ENCODE measurements at places on chromosomes 16 and 17.

DNA sequence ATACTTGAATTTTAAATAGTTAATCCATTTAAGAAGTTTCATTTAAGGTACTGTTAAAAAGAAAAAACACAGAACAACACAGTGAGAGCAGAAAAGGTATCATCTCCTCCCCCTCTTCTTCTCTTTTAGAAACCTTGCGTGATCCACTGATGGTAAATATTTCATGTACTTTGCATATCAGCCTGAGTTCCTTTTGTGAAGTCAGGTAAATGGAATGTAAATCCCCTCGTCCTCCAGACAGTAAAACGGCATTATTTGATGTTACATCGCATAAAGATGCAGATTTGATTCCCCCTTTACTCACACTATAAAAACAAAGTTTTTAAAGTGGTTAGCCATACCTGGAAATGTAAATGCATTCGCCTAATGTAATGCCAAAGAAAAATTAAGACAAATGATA is 234.4 kb downstream of the WWOX start:
- no peak for DNase-seq

DNA sequence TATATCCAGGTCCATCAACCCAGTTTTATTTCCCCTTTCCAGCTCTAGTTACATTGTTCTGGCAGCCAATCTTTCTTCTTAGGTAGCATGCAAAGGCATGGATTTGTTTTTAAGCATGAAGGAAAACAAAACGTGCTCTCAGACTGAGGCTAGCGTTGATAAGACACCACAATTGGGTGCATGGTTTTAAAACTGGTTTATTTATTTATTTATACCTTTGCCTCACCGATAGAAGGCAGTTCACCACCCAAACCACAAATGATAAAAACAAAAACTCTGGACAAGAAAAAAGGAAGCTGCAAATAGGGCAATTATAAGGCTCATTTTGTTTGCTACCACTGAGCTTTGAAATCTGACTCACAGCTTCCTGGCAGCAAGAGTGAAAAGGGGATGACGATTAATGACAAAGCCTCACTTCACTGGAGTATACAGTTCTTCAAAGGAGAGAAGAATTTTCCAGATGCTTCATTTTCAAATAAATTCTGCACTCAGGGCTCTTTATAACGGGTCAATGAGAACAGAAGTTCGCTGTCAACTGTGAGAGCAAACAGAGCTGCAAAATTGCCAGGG is 278.4 kb upstream of the IRX5 start:
- DNase-seq, result no peak

GRCh38 chr17:4090898-4091297 is 51.9 kb downstream of the ZZEF1 start:
- no peak for DNase-seq

DNA sequence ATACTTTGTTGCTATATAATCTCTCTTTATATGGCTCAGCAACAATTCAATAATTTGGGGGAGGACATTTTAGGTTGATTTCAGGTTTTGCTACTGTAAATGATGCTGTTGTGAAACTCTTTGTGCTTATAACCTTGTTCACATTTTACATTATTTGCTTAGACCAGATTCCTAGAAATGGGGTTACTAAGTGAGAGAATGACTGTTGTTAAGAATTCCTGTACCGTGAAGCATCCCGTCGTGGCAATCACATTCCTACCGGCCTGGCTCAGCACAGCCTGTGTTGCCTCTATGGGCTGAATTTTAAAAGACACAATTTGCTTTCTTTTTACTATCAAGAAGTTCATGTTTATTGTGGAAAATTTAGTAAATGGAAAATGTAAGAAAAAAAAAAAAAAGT is 31.4 kb downstream of the B9D1 start:
- DNase-seq, result no peak

GRCh38 chr17:2782055-2782454 is 14.2 kb upstream of the RAP1GAP2 start:
- no peak for DNase-seq

DNA sequence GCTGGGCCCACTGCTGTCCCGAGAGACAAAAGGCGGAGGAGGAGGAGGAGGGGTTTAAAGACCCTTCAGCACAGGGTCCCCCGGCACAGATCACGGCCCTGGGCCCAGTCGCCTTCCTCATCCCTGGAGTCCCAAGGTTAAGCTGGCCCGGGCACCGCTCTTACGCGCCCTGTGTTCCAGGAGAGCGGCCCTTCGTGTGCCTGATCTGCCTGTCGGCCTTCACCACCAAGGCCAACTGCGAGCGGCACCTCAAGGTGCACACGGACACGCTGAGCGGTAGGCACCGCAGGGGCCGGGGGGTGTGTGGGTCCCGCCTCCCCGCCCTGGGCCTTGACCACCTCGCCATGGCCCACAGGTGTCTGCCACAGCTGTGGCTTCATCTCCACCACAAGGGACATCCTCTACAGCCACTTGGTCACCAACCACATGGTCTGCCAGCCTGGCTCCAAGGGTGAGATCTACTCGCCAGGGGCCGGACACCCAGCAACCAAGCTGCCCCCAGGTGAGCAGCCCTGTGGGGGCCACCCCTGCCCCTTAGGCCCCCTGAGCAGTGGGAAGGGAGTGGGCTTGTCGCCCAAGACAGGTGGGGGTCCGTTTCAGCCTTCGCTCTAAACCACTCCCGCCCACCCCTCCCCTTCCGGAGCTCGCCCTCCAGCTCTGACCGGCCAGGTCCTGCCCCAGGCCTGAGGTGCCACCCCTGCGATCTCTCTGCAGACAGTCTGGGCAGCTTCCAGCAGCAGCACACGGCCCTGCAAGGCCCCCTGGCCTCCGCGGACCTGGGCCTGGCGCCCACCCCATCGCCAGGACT is 37.6 kb upstream of the ZC3H18 start:
- DNase-seq, result no peak

DNA sequence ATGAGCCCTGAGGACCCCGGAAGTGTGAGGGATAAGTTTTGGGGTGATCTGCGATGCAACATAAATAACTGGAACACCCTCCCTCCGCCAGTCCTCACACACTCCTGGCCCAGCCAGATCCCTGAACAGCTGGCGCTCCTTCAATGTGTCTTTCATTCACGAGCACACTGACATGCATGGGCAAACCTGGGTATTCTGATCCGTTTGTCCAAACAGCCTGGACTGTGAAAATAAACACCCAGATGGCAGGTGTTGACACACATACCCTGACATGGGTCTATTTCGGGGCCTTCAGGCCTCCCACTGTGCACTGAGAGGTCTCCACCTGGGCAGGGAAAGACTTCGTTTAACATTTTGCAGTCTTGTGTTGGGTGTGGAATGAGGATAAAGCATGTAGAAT is 3.0 kb upstream of the CPNE2 start:
- no peak for DNase-seq

DNA sequence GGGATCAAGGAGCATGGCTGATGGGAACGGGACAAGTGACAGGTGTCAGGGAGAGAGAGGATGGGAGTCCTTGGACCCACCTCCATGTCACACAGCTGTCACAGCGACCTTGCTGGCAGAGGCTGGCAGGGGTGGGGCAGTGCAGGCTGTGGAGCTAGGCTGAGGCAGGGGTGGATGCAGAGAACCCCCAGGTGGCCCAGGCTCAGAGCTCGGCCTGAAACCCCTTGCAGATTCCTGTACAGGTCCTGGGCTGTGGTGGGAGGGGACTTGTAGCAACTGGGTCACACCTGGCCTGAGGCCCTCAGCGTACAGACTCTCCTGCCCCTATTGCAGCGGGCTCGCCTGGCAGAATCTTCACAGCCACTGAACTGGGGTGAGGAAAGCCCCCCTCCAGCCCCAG is 174.1 kb downstream of the NTN1 start:
- no peak for DNase-seq

DNA sequence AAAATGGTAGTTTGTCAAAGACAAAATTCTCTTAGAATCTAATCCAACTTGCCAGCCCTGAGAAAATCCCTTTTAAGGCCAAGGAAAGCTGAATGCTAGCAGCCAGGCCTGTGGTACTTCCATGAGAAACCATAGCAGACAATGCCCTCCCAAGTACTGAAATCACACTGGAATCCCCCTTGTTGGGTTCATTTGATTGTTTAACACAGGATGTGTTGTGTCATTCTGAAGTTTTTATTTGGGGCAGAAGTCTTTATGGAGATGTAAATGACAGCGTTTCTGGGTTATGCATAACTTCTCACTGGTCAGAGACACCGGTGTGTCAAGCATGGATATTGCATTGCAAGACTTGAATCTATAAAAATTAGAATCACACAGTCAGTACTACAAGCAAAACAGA is 6.0 kb upstream of the ARL2BP start:
- DNase-seq, result no peak

- no peak for DNase-seq
These were observed 184.0 kb upstream of the GSE1 start for GRCh38 chr16:85428899-85429775.

DNA sequence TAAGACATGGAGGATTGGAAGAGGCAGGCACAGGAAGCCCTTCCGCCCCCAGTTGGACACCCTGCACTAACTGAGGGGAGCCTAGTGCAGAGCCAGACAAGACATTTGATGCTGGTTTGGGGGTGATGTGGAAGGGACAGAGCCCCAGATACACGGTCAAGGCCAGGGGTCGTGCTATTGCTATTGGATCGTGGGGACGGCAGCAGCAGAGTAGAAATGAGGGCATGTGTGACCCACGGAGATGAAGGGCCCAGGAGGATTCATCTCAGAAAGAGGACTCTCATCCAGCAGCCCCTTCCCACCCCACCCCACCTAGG is 2.0 kb upstream of the VAMP2 start:
- no peak for DNase-seq
